ENCODE measurements at places on chromosomes 3 and 15.

DNA sequence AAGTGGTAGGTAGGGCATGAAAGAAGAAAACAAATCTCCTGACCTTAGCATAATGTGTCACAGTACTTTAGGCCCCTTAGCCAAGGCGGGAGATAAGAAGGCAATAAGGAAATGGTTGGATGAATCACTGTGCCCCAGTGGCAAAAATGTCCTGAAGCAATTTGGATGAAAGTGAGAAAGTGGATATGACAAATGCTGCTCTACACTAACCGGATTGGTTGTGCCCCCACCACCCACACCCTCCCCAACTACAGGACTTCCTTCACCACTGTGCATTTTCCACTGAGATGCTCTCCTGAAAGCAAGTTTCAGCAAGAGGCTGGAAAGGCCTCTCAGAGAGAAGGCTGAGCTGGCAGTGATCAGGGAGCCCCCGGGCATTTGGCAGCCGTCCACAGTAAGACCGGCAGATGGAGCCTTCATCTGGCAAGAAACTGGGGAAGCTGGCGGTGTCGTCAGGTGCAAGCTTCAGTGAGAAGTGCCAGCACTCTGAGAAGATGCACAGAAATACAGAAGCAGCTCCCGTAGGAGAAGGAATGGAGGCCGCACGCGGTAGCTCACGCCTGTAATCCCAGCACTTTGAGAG lies 63.8 kb downstream of the ATP1B3 start:
- peak; percentile 50 for DNase-seq

GRCh38 chr3:109275702-109276293 lies 40.5 kb downstream of the DPPA2 start:
- peak; percentile 44 for DNase-seq

- DNase-seq: no peak
These were observed 35.2 kb downstream of the SENP8 start for GRCh38 chr15:72153269-72154000.

GRCh38 chr3:49500732-49501609 lies 30.9 kb downstream of the DAG1 start:
- DNase-seq: peak; percentile 97

DNA sequence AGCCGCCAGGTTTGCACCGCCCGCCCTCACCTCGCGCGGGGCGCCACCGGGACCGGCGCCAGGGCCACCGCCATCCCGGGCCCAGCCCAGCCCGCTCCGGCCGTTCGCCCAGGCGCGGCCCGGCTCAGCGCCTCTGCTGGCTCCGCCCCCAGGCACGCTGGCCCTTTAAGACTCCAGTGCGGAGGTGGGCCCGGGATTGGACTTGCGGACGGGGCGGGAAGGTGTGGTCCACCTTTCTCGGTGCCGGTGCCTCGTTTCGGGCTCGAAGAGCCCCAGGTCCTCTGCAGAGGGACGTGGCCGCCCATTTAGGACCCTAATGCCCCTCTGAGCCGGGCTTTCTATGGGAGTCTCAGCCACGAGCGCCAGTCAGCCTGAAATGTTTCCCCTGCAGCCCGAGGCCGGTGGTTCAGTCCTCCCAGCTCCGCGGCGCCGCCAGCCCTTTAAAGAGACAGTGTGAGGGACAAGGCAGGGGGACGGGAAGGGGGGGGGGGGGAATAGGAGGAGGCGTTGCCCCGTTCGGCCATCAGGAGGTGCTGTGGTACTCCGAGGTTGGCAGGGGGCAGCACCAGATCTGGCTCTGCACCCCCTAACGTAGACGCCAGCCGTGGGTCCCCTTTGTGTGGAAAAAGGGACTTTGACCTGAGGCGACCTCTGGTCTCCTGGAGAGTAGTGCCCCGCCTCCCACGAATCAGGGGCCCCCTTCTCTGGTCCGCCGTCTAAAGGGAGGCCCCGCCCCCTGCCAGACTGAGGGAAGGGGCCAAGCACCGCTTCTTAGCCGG lies 1.0 kb downstream of the HYAL2 start:
- peak; percentile 70 for DNase-seq

- no peak for DNase-seq
These were observed 8.4 kb downstream of the TMEM43 start for GRCh38 chr3:14133188-14133800.

DNA sequence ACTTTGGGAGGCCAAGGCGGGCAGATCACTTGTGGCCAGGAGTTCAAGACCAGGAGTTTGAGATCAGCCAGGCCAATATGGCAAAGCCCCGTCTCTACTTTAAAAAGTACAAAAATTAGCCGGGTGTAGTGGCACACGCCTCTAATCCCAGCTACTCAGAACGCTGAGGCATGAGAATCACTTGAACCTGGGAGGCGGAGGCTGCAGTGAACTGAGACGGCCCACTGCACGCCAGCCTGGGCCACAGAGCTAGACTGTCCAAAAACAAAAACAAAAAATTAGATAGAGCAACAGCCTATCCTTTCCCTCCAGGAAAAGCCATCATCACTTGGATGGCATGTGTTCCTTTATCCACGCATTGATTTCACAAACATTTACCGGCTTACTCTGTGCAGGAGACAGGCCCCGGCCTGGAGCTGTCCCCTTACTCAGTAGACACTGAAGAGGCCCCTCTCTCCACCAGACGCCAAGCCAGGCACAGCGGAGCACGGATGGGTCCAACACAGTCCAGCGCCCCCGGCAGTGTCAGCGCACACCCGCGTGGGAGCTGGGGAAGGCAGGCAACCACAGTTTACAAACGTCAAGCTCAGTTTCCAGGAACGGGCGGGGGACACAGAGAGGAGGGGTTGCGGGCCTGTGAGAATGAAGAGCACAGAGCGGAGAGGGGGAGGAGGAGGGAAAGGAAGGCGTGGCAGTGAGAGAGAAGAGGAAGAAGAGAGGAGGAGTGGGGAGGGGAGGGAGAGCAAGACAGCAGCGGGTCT lies 3.1 kb downstream of the GP5 start:
- no peak for DNase-seq

GRCh38 chr3:25610167-25610566 lies 54.5 kb downstream of the TOP2B start:
- DNase-seq: no peak

GRCh38 chr3:29922992-29923746 lies 642.3 kb downstream of the RBMS3 start:
- peak; percentile 62 for DNase-seq

GRCh38 chr15:31173790-31174450 lies 72.4 kb upstream of the TRPM1 start:
- no peak for DNase-seq

DNA sequence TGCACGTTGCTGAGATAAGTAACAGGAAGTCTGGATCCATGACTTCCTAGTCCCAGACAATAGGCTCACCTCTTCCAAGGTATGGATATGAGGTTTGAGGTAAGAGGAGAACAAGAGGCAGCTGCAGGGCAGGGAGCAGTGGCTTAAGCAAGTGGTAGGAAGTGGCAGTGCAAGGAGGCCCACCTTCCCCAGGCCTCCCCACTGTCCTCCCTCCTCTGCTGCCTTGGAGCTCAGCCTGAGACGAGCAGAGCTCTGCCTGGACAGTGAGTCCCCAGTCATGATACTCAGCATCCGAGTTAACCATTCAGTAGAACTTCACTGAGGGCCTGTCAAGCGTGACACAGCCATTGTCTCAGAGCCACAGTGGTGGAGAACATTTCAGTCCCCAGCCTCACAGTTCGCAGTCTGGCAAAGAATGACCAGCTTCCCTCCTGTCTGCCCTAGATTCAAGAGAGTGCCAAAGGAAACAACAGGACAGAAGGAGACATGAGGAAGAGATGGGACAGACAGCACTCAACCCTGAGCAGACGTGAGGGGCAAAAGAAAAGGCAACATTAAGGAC lies 41.4 kb upstream of the BOC start:
- DNase-seq: no peak

GRCh38 chr3:105843994-105844393 lies 24.8 kb downstream of the CBLB start:
- no peak for DNase-seq

GRCh38 chr15:67839929-67840748 lies at the start of gene RNU6-1:
TSS of gene RNU6-1 (minus strand) at chr15:67840045.
- DNase-seq: peak; percentile 86

GRCh38 chr15:48596841-48597240 lies 48.7 kb downstream of the FBN1 start:
- no peak for DNase-seq

- no peak for DNase-seq
These were observed 232.0 kb upstream of the RASGRP1 start for GRCh38 chr15:38796589-38796988.

DNA sequence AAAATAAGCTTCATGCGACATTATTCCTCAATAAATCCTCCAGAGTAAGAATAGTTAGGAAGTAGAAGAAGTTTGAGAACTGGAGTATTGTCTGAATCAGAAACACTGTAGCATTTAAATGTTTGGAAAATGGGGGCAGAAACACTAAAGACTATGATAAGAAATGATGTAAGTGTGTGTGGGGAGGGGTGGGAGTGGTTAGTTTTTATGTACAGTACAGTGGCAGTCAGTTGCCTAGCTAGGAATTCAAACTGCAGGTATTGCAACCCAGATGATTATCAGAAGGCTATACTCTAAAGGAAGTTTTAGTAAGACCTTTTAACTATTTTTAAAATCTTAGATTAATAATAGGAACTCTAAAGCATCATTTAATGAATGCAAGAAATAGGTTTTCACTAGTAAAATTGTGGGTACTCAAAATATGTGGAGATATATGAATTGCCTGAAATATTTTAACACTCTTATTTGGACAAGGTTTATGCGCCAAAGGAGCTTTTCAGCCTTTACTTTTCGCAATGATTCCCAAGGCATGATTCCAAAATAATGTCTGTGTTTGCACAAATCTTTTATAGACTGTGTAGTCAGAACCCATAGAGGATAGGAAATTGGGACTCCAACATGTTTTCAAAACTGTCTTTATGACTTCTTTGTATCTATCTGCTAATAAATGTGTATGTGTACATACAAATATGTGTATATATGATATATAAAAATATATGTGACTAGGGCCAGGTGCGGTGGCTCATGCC lies 8.0 kb upstream of the CCDC50 start:
- no peak for DNase-seq

Data from fibroblast of the conjunctiva (primary cell).